T-helper 2 cell (primary cell): ENCODE measurements at places on chromosomes 11 and 22.

GRCh38 chr22:32661737-32662586 is 139.5 kb upstream of the TIMP3 start:
- no peak for DNase-seq

- no peak for DNase-seq
Measured at GRCh38 chr22:45008751-45009605, 827 bp downstream of the PHF21B start.

GRCh38 chr22:33873186-33873585 is 47.1 kb downstream of the LARGE1 start:
- DNase-seq, result no peak

- DNase-seq, result no peak
Measured at GRCh38 chr11:44916801-44917385, 33.8 kb downstream of the TP53I11 start.

- DNase-seq, result no peak
Measured at GRCh38 chr11:24157316-24157715, 339.5 kb upstream of the LUZP2 start.

- DNase-seq, result no peak
Measured at GRCh38 chr11:64360448-64360921, 1.5 kb downstream of the RPS6KA4 start.

- no peak for DNase-seq
Measured at GRCh38 chr11:74418509-74418895, 20.3 kb upstream of the PGM2L1 start.

GRCh38 chr22:33401291-33401690 is 343.1 kb upstream of the SYN3 start:
- no peak for DNase-seq

DNA sequence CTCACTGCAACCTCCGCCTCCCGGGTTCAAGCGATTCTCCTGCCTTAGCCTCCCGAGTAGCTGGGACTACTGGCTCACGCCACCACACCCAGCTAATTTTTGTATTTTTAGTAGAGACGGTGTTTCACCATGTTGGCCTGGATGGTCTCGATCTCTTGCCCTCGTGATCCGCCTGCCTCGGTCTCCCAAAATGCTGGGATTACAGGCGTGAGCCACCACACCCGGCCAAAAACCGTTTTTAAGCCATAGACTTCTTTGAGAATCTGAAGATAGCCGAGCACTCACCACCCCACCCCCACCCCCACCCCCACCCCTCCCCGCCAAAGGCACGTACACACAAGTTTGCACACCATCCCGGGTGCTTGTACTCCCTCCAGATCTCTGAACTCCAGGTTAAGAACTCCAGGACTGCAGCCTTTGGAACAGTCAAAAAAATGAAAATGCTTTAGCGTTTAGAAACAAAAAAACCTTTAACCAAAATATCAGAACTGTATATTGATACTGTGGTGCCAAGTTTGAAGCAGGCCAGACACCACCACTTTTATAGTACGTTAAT is 1.5 kb downstream of the CRKL start:
- no peak for DNase-seq
